Type B pancreatic cell (in vitro differentiated cells): ENCODE measurements at places on chromosomes 4 and X. TPM values are rescaled to one million over a fixed set of nuclear protein-coding genes. Genes with fewer than 3 reads are reported as not detected.

ARHGAP10 gene
- total RNA-seq: 25.2 and 25.5 TPM in 2 replicates

MAGED4B gene
- 82.9 and 111 TPM in 2 replicates for total RNA-seq

DHX15 gene
- 130 and 165 TPM in 2 replicates for total RNA-seq

SSX4 gene
- total RNA-seq: not detected in 2 replicates

- no peaks in the 10 kb centered on the region for H3K4me1 ChIP-seq
- no peaks in the 10 kb centered on the region for H3K36me3 ChIP-seq
- no peak overlapping the region for H3K4me3 ChIP-seq
- no peak for DNase-seq
- no peaks in the 10 kb centered on the region for H3K27me3 ChIP-seq
- no peak overlapping the region for H3K27ac ChIP-seq
These were observed 1799.8 kb upstream of the ADGRL3 start for GRCh38 chr4:59400334-59400733.

KIT gene
- 5.5 and 19.5 TPM in 2 replicates for total RNA-seq

ALB gene
- total RNA-seq: 113 and 196 TPM in 2 replicates

DNA sequence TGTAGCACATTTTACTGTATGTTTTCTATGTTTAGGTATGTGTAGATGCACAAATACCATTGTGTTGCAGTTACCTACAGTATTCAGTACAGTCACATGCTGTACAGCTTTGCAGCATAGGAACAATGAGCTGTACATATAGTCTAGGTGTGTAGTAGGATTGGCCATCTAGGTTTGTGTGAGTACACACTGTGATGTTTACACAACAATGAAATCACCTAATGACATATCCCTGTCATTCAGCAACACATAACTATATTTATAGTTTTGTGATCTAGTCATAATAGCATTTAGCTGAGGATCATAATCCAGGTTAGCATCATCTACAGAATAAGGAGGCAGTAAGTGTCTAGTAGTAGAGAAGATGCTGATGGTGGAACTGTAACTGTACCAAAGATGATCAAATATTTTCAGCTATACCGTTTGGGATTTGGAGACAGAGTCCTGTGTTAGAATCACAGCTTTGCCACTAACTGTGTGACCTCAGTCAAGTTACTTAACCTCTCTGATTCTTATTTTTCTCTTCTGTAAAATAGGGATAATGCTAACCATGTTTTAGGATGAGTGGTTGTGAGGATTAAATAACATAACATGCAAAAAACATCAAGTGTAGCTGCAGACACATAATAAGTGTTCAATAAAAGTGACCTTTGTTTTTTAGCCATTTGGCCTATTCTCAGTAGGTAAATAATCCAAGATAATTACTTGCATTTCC, 73.3 kb downstream of the LIMCH1 start:
- H3K4me3 ChIP-seq: peak overlapping the region; percentile 90
- no peak for DNase-seq
- peak overlapping the region; percentile 79 for H3K27ac ChIP-seq
- H3K36me3 ChIP-seq: peaks cover 6% of the 10 kb centered on the region

COX7B2 gene
- not detected in 2 replicates for total RNA-seq

DNA sequence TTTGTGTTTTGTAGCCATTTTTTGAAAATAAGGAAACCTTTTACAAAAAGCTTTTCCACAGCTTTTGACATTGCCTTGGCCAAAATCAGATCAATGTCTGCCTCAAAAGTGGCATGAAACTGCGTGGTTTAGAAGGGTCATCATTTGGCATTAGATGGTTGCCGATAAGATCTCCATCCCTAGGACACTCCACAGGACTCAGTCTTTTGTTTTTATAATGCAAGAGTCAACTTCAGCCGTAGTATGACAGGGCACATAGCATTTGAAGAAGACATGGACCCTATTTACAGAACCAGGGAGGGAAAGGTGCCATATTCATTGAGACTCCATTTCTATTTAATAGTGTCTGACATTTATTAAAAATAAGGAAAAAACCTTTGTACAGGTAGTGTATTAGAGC, 1.3 kb downstream of the RTL8A start:
- peaks cover 4% of the 10 kb centered on the region for H3K36me3 ChIP-seq
- H3K27ac ChIP-seq: peak overlapping the region; percentile 77
- H3K4me1 ChIP-seq: no peaks in the 10 kb centered on the region

- peak; percentile 74 for DNase-seq
- no peaks in the 10 kb centered on the region for H3K36me3 ChIP-seq
- H3K4me1 ChIP-seq: no peaks in the 10 kb centered on the region
- H3K27ac ChIP-seq: no peak overlapping the region
These were observed 3.1 kb upstream of the NR3C2 start for GRCh38 chr4:148445071-148445859.

- H3K27me3 ChIP-seq: no peaks in the 10 kb centered on the region
- H3K27ac ChIP-seq: no peak overlapping the region
- no peaks in the 10 kb centered on the region for H3K36me3 ChIP-seq
- H3K4me1 ChIP-seq: no peaks in the 10 kb centered on the region
- H3K4me3 ChIP-seq: no peak overlapping the region
These were observed 268.1 kb downstream of the THOC2 start for GRCh38 chrX:123464709-123465108.

SOWAHD gene
- 0.63 TPM in 1 of 2 replicates, not detected in the other for total RNA-seq
